ENCODE measurements at places on chromosomes 12 and 14. TPM values are rescaled to one million over a fixed set of nuclear protein-coding genes. Genes with fewer than 3 reads are reported as not detected.

The TAS2R42 gene
- not detected for polyA plus RNA-seq

GRCh38 chr12:11765817-11766794 lies 116.6 kb downstream of the ETV6 start:
- peak; percentile 65 for DNase-seq

The CCDC184 gene
- polyA plus RNA-seq = 0.64 TPM

DNA sequence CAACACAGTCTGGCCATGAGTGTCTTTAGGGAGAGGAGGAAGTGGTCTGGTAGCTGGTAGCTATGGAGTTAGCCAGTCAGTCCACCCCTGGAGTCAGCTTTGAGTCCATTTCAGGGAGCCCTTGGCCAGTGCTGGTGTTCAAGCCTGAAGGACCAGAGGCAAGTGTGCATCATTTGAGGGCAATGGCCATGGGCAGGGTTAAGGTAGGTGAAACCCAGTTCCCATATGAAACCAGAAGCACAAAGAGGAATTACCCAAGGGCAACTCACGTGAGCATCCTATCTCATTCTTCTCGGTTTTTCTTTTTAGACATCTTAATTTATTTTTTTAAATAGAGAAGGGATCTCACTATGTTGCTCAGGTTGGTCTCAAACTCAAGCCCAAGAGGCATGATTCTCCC lies 61.3 kb upstream of the ACTN1 start:
- no peak for DNase-seq

DNA sequence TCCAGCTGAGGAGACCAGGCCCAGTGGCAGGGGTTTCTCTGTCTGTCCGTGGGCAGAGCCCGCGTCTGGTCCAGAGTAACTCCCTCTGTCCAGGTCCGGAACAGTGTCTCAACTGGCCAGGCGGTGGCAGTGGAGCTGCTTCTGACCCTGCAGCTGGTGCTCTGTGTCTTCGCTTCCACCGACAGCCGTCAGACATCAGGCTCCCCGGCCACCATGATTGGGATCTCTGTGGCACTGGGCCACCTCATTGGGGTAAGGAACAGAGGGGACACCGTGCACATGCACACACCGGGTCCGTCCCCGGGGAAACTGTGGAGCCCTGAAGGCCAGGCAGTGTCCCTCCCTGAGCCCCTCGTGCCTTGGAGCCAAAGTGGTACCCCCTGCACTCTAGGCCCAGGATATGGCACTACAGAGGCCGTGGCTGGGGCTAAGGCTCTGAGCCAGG lies 1.5 kb downstream of the AQP6 start:
- peak; percentile 61 for DNase-seq

DNA sequence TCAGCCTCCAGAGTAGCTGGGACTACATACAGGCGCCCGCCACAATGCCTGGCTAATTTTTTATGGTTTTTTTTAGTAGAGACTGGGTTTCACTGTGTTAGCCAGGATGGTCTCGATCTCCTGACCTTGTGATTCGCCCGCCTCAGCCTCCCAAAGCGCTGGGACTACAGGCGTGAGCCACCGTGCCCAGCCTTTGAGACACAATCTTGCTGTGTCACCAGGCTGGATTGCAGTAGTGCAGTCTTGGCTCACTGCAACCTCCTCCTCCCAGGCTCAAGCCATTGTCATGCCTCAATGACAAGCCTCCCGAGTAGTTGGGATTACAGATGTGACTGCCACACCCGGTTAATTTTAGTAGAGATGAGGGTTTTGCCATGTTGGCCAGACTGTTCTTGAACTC lies 21.3 kb upstream of the STRN3 start:
- no peak for DNase-seq
